Stimulated activated CD4-positive, alpha-beta T cell treated with anti-CD3 and anti-CD28 coated beads, Interleukin-12 subunit alpha, Interleukin-12 subunit beta, amount 100 ng/mL, for 24 hours (primary cell): ENCODE measurements at places on chromosomes 4 and X.

GRCh38 chr4:88320780-88321373 is 36.5 kb upstream of the PPM1K start:
- no peak for DNase-seq

- no peak for DNase-seq
Measured at GRCh38 chrX:127317159-127317558, 497.6 kb downstream of the PRR32 start.

DNA sequence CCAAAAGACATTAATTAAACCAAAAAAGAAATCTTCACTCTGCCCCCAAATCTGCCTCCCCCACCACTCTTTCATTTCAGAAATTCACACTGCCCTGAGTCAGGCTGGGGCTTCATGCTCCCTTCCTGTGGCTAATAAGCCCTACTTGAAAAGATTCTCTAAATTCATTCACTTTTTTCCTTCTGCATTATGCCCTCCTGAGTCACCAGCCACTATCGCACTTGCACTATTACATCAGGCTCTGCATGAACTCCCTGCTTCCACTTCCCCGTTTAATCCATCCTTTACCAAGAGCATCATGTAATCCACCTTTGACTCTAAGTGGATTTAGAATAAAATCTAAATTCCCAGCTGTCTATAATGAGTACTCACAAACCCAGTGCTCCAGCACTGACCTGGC is 295.4 kb upstream of the KLF3 start:
- no peak for DNase-seq

DNA sequence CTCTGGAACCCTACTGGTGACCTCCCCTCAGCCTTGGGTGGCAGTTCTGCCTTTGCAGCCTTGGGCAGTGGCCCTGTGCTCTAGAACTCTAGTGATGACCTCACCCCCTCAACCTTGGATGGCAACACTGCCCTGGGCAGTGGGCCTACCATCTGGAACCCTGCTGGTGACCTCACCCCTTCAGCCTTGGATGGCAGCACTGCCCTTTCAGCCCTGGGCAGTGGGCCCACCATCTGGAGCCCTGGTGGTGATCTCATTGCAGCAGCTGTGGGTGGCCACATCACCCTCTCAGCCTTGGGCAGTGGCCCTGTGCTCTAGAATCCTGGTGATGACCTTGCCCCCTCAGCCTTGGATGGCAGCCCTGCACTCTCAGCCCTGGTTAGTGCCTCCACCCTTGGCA is 129.3 kb downstream of the RBMX2 start:
- DNase-seq, result no peak

GRCh38 chr4:5568931-5569330 is 139.4 kb downstream of the EVC2 start:
- DNase-seq, result no peak

DNA sequence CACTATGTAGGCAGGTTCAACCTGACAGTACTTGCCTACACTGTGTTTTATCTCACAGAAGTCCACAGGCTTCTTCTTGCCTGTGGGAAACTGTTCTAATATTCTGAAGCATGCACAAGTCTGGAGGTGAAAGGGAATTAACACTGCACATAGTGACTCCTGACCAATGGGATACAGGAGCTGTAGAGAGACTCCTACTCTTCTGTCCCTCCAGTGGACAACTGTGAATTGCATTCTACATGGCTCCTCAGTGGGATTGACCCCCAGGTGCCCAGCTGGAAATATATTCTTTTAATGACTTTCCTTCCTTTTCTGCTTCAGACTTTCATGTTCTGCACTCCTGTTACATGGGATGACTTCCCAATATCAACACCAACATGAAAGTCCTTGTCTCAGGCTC is 8.2 kb upstream of the YIPF6 start:
- no peak for DNase-seq

DNA sequence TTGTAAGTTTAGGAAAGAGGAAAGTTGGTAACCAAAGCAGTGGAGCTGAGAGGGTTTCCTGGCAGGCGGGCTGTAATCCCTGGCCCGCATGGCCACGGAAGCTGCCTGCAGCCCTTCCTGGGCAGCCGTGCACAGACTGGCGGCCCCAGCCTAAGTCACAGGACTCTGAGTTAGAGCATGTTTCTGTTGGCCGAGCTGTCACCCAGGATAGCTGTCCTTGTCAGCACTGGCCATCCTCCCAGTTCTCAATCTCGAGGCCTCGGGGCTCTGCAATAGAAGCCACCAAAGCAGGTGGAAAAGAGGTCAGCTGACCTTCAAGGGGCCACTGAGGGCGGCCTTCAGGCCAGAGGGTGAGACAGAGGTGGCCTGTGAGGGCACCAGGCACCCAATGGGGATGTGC is 20.5 kb downstream of the PNMA6E start:
- DNase-seq, result no peak

DNA sequence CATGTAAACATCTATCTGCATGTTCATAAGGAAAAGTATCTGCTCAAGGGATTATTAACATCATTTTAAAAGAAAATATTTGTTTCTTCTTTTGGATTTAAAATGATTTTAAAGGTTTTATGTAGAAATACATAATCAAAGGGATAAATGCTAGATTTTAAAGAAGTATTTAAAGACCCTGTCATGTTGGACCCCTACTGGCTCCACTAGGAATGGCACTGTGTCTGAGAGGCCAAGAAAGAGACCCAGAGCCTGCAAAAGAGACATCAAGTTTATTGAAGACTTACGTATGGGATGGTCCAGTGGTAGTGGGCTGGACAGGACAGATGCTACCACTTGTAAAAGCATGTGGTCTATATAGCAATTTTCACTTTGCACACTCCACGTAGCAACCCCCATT is 78.7 kb upstream of the PCDH18 start:
- no peak for DNase-seq

- no peak for DNase-seq
Measured at GRCh38 chr4:159639671-159640323, 536.9 kb downstream of the RAPGEF2 start.

GRCh38 chr4:84279678-84280077 is 219.4 kb downstream of the NKX6-1 start:
- DNase-seq, result no peak
